AML-193 (cell line): ENCODE measurements at places on chromosomes 7 and 10.

DNA sequence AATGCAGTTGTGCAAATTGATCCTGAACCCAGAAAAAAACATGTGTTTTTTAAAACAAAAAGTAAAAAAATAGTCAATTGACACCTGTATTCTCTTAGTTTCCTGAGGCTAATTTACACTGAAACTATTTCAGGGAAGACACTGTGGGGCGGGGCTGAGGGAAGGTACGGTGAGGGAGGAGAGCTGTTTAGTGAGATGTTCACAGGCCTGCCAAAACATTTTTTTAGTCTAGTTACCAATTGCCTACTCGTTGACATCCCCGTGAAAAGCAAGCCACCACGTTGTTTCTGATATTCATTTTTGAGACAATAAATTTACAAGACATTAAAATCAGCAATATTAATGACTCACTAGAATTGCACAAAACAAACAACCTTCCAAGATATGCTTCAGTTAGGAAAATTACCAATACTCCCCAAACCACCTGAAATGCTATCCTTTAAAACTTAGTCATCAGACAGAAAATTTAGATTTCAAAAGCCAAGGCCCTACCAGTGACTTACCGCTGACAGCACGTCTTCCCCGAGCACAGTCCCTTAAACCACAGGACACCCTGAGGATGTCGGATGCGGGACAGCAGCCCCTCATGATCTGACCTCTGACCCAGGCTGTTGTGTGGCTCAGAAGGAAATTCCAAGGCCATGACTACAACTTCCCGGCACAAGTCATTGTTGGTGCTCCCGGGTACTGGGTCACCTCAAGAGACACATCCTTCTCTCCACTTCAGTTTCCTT, 279.2 kb downstream of the PRPF18 start:
- no peak for DNase-seq

DNA sequence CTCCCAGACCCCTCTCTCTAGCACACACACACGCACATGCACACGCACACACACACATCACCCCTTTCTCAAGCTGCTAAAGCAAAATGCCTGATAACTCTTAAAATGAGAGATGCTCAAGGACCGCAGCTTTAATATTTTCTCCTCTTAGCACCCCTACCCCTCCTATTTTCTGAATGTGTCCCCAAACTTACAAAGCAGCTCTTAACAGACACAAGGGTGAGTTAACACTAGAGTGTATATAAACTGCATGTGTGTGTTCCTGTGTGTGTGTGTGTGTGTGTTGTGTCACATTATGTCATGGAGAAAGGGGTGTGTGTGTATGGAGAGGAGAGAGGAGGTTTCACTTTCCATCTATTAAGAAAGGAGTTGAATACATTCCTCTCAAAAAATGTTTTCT, 1.3 kb downstream of the PTN start:
- DNase-seq, result no peak

DNA sequence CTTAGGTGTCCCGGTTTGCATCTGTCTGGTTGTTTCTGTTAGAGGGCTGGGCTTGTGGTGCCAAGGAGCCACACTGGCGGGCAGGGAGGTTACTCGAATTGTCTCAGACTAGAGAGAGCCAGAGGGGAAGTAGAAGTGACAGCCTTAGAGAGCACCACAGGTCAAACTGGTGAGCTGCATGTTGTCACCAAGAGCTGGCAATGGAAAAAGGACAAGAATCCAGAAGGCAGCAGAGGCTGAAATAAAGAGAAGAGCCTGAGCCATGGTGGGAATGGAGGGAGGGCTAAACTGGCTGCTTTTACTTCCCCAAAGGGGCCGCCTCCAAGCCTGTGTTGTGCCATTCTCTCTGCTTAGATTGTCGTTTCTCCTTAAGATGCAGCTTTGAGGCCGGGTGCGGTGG, 31.1 kb upstream of the RHBDD2 start:
- DNase-seq, result no peak

DNA sequence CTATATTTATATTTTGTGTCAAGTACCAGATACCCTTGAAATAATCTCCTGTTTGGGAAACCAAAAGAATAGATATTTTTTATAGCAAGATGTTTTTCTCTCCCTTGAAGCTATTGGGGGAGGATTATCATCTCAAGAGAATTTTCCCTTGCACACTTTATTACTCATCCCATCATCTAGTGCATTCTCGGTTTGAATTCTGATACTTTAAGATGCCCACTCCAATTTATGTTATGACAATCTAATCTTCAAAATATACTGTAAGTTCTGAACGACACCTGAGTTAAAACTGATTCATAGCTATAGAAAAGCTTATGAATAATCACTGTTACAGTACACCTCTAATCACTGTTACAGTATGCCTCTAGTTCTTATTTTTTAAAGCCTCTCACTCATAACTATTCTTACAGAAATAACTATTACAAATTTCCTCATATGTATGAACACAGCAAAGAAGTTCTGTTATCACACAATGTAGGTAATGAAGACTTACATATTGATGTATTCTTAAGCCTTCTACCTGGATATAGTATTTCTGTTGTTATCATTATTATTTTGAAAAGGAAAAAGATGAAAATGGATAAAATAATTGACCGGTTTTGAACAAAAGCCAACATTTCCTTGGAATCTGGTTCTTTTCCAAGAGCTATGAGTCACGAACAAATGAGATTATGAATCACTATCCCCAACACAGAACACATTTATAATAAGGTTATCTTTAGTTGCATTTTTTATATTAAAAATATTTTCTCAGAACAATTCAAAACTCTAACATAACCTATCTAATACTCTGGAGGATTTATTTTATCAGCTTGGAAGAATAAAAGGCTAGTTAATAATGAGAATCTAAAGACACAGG, 72.3 kb upstream of the FAM13C start:
- no peak for DNase-seq

GRCh38 chr7:144011458-144012230, 11.5 kb downstream of the OR6B1 start:
- no peak for DNase-seq

- DNase-seq, result peak; percentile 29
Measured at GRCh38 chr10:13219685-13220670, 14.2 kb downstream of the UCMA start.

DNA sequence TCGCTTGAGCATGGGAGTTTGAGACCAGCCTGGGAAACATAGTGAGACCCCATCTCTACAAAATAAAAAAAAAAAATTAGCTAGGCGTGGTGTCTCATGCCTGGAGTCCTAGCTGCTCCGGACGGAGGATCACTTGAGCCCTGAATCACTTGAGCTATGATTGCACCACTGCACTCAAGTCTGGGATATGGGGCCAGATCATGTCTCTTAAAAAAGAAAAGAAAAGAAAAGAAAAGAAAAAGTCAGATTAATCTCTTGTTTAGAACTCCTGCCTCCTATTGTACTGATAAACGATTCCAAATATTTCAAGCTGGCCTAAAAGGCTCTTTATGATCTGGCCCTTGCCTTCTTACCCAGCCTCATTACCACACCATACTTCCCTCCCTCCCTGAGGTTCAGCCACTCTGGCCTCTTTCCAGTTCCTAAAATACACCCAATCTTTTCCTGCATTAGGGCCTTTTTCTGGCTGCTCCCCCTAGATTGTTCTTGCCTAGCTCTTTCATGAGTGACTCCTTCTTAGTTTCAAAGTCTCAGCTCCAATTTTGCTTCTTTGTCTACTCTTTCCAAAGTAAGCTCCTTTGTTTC, 41.7 kb downstream of the VCL start:
- peak; percentile 37 for DNase-seq
